Amygdala (tissue), 56 donors: ENCODE measurements at places on chromosomes 11 and 22.
A peak's percentile ranks its signal among the peaks of the same experiment; 100 is the strongest.

DNA sequence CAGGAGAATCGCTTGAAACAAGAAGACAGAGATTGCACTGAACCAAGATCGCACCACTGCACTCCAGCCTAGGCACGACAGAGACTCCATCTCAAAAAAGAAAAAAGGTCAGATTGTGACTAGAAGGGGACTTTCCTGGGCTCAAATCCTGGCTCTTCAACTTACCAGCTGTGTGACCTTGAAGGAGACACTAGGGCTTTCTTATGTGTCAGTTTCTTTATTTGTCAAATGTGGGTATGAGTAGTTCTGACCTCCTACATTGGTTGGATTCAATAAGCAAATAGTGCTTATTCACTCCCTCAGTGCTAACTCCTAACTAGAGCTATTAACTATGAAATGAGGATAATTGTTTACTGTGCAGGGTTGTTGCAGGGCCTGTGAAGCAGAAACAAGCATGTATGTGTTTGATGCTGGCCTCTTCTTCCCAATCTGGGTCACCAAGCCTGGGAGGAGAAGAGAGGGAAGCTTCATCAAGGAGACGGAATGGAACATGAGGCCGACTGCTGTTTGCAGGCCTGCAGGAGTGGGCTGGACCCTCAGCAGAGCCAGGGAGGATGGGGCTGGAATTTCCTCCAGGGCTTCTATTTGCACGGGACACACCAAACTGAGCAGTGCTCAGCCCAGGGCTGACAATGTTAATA, 22.5 kb downstream of the RHOD start:
- DNase-seq, result no peak

DNA sequence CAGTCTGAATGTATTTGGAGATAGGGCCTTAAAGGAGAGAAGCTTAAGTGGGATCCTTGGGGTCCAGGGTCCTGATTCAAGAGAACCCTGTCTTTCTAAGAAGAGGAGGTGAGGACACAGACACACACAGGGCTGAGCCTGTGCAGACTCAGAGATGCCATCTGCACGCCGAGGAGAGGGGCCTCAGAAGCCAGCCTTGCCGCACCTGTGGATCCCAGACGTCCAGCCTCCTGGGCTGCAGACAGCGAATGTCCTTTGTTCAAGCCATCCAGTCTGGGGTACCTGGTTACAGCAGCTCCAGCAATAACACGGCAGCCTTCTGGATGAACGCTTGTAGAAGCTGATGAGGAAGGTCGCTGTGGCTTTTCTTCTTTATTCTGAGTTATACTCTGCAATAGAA, 1086.1 kb downstream of the BRD1 start:
- no peak for DNase-seq

DNA sequence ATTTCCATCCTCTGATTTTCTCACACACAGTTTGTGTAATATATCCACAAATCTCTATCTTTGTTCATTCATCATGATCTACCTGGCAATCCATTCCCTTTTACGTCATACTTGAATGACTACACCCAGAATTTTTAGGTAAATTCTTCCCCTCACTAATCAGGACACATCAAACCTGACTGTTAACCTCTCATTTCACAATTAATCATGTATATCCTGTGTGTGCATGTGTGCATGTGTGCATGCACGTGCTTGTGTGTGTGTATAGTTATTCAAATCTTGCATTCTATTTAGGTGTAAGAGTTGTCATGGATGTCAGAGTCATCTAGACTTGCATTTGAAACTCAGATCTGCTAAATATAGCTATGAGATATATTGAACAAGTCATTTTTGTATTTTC, 130.4 kb downstream of the KIF18A start:
- DNase-seq, result no peak

- peak; percentile 72 for DNase-seq
Observed at GRCh38 chr11:1694064-1694845, 2.7 kb upstream of the KRTAP5-6 start.

- no peak for DNase-seq
Observed at GRCh38 chr11:10414659-10415058, 40.4 kb upstream of the AMPD3 start.

DNA sequence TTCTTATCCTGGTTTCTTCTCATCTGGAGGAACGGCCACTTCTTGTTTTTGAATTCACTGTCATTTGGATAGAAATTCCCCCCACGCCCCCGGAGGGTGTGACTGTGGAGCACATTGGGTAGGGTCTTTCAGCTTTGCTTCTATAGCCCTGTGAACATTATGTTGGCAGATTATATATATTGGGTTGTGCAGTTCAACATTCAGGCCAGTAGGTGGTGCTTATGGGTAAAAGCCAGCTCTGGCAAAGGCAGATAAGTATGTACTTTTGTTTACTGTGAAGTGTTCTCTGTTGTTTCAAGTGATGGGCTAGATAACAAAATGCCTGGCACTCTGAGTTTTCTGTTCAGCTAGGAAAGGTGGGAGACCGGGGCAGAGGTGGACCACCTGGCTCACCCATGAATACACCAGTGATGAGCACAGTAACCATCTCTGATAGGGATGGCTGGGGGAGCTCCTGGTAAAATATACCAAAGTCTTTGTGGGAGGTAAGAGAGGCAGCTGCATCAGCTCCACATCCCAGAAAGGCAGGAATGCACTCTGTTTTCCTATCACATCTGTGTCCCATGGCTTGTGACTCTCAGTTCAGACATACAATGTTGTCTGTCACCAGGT, 1348.2 kb upstream of the RAG2 start:
- DNase-seq, result no peak

DNA sequence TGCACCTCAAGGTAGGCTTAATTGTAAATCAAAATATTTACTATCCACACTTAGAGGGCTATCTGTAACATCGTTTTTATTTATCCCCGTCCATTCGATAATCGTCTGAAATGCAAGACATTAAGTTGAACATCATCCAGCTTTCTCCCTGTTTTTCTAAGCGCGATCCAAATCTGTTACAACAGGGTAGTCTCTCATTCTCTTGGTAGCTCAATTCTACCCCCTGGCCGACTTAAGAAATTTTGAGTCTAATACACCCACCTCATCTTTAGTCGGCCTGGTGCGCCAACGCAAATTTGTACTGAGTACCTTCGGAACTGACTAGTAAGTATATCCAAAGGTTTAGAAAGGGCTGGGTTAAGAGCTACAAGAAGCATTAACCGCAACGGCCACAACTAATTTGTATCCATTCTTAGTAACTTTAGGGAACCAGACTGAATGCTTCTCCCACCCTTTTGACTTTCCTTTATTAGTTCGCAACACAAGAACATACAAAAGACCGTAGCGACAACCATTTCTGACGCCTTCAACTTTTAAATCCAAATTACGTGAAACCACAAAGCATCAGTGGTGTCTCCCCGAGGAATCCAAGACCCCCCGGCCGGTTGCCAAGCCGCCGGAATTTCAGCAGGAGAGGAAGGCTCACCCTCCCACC, 1.0 kb upstream of the ZNF143 start:
- DNase-seq, result peak; percentile 3

- no peak for DNase-seq
Observed at GRCh38 chr11:1146365-1146764, 11.4 kb upstream of the MUC5AC start.

GRCh38 chr11:134202661-134203060, 21.1 kb downstream of the NCAPD3 start:
- DNase-seq, result no peak

DNA sequence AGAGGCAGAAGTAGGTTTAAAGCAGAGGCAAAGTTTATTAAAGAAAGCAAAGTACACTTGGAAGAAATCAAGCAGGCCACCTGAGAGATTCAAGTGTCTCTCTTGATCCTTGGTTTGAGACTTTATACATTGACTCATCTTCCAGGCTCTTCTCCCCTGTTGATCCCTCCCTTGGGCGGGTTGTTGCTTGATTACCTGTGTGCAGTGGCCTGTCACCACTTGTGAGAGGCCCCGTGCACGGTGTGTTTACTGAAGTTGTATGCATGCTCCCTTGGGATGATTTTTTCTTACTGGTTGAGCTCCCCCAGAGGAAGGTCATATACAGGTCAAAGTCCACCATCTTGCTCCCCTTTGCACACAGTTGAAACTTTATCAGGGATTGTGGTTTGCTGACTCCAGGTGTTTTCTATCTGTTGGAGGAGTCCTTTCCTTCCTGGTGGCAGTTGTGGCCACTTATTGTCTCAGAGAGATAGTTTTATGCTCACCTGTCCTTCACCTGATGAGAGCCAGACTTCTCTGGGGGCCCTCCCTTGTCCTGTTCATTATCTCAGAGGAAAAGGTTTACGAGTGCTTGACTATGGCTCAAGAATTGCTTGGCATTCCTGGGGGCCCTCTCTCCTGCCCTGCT, 16.3 kb upstream of the RBMXL2 start:
- DNase-seq, result no peak

- no peak for DNase-seq
Observed at GRCh38 chr11:132080127-132080526, 709.7 kb downstream of the NTM start.

DNA sequence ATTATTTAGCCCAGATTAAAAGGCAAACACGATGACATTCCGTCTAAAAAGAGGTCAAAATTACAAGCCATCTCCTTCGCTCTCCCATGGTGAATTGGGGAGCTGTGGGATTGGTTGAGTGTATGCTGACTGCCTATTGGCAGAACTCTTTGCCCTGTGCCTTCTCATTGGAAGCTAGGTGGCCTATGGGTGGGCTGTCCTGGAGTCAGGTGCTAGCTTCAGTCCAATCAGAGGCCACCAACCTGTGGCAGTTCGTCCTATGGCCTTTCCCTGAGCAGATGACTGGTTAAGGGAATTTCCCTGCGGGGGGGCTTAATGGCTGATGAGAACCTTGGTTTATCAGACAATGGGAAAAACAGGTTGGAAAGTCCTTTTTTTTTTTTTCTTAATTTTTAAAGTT, 3.2 kb upstream of the MTMR3 start:
- DNase-seq, result no peak

- no peak for DNase-seq
Observed at GRCh38 chr22:39266398-39267030, 21.7 kb upstream of the PDGFB start.

DNA sequence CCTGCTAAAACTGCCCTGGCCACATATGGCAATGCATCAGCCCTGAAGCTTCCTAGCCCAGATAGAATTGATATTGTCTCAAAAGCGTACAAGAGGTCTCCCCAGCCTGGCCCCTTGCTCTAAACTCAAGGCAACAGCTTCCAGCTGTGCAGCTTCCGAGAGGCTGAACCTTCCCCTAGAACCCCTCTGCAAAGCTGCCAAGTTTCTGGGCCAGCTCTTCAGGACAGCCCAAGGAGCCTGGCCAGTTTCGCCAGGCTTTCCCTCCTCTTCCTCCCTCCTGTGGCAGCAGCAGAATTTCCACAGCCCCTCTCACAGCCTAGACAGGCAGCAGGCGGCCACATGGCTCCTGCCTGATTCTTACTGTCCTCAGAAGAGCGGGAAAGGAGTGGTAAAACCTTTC, 34.5 kb downstream of the NUMA1 start:
- DNase-seq, result no peak

DNA sequence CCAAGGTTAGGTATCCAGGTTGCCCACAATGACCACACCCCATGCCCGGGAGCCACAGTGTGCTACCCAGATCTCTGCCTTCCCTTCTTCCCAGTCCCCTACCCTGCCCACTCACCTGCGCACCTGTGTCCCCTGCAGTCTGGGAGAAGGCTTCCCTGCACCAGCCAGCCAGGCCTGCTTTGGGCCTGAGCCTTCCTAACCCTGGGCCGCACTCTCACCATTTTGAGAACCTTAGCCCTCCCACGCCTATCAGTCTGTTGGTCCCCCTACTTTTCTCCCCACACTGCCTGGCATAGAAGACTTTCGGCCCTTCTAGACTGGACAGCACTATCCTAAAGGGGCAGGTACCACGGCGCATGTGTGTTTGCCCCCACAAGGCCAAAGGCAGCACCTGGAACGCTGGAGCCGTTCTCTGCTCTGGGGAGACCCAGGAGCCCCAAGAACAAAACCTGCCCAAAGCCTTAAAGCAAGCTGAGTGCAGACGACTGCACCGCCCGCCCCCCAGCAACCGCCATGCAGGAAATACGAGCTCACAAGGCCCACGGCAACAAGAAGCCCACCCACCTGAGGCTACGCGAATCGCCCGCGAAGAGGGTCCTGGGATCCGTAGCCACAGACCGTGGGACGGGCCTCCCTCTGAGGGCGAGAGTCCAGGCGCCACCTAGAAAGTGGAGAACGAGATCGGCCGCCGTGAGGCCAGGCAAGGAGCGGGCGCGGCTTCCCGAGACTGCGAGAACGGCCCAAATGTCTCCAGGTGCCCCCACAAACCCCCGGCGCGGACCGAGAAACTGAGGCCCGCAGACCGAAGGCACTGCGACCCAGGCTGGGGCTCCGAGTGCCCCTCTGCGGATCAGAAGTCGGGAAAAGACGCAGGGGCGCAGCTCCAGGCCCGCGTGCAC, 546 bp downstream of the GNB1L start:
- no peak for DNase-seq
